ENCODE measurements at places on chromosomes 5 and 9. TPM values are rescaled to one million over a fixed set of nuclear protein-coding genes. Genes with fewer than 3 reads are reported as not detected.

- H3K36me3 ChIP-seq: no peaks in the 10 kb centered on the region
- peaks cover 4% of the 10 kb centered on the region for H3K4me1 ChIP-seq
- no peak overlapping the region for H3K4me3 ChIP-seq
Measured at GRCh38 chr5:68148096-68148495, 67.5 kb upstream of the PIK3R1 start.

DNA sequence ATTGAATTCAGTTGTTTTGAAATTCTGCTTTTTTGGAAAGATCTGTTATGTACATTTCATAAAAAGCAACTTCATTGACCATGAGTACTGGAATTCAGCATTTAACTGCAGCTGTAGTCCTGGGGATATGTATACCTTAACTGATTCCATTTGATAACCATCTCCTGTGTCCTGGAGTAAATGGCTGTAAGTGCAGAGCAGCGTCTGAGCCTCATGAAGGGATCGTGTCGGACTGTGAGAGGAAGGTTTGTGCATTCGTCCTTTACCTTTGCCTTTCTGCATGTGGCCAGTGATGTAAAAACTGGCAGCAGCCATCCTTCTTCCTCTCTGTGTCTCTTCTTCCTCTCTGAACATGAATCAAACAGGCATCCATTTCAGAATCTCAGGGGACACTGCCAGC lies 287.2 kb downstream of the FANCC start:
- no peak overlapping the region for H3K4me3 ChIP-seq
- no peaks in the 10 kb centered on the region for H3K27me3 ChIP-seq
- H3K36me3 ChIP-seq: peaks cover 19% of the 10 kb centered on the region

DNA sequence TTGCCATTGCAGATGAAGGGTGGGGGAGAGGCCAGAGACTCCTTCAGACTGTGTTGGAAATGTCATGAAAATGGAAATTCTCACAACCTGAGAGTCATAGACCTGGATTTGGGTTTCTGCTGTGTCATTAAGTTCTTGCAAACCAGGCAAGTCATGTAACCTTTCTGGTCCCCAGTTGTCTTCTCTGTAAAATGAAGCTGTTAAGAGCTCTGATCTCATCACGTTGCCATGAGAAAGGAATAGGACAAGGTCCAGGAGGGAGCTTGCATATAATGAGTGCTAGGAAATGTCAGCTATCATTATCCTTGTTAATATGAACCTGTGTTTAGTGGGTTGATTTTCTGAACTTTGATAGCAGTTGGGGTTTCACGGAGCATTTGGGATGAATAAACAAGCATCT lies 59.1 kb downstream of the FGF1 start:
- no peak overlapping the region for H3K27ac ChIP-seq
- peaks cover 25% of the 10 kb centered on the region for H3K4me1 ChIP-seq
- no peaks in the 10 kb centered on the region for H3K27me3 ChIP-seq

- H3K4me3 ChIP-seq: peak overlapping the region; percentile 86
- DNase-seq: no peak
- H3K27ac ChIP-seq: peak overlapping the region; percentile 88
- no peaks in the 10 kb centered on the region for H3K27me3 ChIP-seq
Measured at GRCh38 chr9:89178830-89179539, 367 bp upstream of the SHC3 start.

DNA sequence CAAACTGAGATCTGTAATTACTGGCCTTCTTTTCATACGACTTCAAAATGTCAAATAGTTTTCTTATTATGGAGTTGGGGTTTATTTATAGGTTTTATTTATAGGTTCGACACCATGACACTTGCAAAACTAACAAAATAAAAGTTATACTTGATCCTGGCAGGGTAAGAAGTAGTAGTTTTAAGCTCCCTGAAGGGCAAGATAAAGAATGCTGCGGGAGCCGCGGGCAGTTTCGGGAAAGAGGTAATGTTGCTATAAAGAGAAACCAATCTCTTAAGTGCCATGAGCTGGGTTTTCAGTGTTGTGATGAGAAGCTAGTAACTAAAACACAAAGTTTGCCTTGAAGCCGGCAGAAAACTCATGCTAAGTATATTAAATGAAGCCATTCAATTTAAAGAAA lies 24.8 kb downstream of the PTPN3 start:
- H3K27me3 ChIP-seq: peaks cover 8% of the 10 kb centered on the region
- no peaks in the 10 kb centered on the region for H3K4me1 ChIP-seq
- H3K4me3 ChIP-seq: no peak overlapping the region
- no peak for DNase-seq
- no peaks in the 10 kb centered on the region for H3K36me3 ChIP-seq
- no peak overlapping the region for H3K27ac ChIP-seq

- no peaks in the 10 kb centered on the region for H3K36me3 ChIP-seq
- no peak overlapping the region for H3K4me3 ChIP-seq
- DNase-seq: no peak
- no peaks in the 10 kb centered on the region for H3K4me1 ChIP-seq
Measured at GRCh38 chr5:165858118-165858517, 2352.7 kb downstream of the MAT2B start.

DNA sequence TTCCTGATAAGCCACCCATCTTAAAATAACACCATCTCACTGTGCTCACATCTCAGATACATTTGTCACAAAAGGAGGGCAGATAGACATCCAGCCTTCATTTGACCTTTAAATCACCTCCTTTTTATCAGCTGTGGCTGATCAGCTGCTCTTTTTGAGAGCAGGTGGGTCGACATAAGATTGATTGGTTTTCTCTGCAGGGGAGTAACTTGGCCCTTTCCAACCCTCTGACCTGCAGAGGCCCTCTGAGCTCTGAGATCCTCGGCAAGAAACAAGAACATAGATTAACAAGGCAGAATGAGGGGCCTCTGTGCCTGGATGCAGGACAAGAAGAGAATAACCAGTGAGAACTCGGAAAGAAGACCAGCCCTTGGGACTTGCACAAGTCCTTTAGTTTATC lies 33.5 kb upstream of the GLRA1 start:
- H3K4me1 ChIP-seq: no peaks in the 10 kb centered on the region
- H3K36me3 ChIP-seq: no peaks in the 10 kb centered on the region
- H3K27ac ChIP-seq: no peak overlapping the region

DNA sequence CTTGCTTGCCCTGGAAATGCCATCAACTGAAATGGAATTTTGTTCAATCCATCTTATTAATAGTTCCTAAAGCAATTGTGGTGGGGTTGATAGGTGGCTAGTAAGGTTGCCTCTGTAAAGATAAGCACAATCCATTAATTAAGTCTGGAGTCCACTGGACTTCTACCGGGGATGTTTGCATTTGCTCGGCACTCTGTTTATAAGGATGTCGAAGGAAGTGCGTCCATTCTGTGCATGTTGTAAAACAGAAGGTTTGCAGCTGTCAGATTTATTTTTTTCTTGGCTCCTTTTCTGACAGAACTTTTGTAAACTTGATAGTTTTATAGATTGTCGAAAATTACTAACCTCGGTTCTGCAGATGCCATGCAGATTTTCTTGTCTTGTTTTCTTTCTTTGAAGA lies 12.8 kb upstream of the TNFAIP8 start:
- H3K27ac ChIP-seq: no peak overlapping the region
- H3K4me1 ChIP-seq: peaks cover 20% of the 10 kb centered on the region
- no peaks in the 10 kb centered on the region for H3K36me3 ChIP-seq
- H3K27me3 ChIP-seq: no peaks in the 10 kb centered on the region
- no peak overlapping the region for H3K4me3 ChIP-seq
- peak; percentile 59 for DNase-seq

- no peak for DNase-seq
- no peaks in the 10 kb centered on the region for H3K27me3 ChIP-seq
- no peak overlapping the region for H3K27ac ChIP-seq
- no peak overlapping the region for H3K4me3 ChIP-seq
- H3K36me3 ChIP-seq: no peaks in the 10 kb centered on the region
Measured at GRCh38 chr5:92424785-92425426, 1041.8 kb upstream of the ARRDC3 start.

- H3K4me3 ChIP-seq: no peak overlapping the region
- peak; percentile 52 for DNase-seq
- no peaks in the 10 kb centered on the region for H3K4me1 ChIP-seq
- no peak overlapping the region for H3K27ac ChIP-seq
- no peaks in the 10 kb centered on the region for H3K27me3 ChIP-seq
Measured at GRCh38 chr5:149852641-149853330, 91.8 kb downstream of the PDE6A start.

GRCh38 chr9:79868567-79869189 lies 296.9 kb downstream of the TLE4 start:
- DNase-seq: no peak
- H3K27ac ChIP-seq: no peak overlapping the region
- no peaks in the 10 kb centered on the region for H3K27me3 ChIP-seq
- no peaks in the 10 kb centered on the region for H3K36me3 ChIP-seq
- no peak overlapping the region for H3K4me3 ChIP-seq

DNA sequence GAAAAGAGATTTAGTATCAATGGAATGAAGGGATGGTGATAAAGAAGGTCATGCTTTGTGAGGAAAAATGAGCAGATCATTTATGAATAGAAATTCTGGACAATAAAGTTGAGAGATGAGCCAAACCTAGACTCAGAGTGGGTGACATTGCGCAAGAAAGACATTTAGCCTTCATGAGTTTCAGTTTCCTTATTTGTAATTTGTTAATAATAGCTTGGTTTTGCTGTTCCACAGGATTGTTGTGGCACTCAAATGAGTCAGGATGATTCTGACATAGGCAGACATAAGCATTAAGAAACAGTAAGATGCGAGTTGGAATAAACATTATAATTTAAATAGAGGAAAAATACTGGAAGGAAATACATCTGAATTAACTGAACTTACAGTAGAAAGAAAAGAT lies 34.8 kb downstream of the ITGA2 start:
- peak; percentile 74 for DNase-seq
- H3K27ac ChIP-seq: no peak overlapping the region
- no peak overlapping the region for H3K4me3 ChIP-seq
- peaks cover 19% of the 10 kb centered on the region for H3K4me1 ChIP-seq

- H3K27ac ChIP-seq: no peak overlapping the region
- DNase-seq: no peak
- no peaks in the 10 kb centered on the region for H3K4me1 ChIP-seq
- H3K36me3 ChIP-seq: no peaks in the 10 kb centered on the region
- no peaks in the 10 kb centered on the region for H3K27me3 ChIP-seq
Measured at GRCh38 chr5:143896516-143896915, 84.6 kb downstream of the HMHB1 start.

GRCh38 chr5:122333564-122333963 lies 21.5 kb downstream of the SNCAIP start:
- H3K27me3 ChIP-seq: no peaks in the 10 kb centered on the region
- no peaks in the 10 kb centered on the region for H3K4me1 ChIP-seq
- H3K4me3 ChIP-seq: no peak overlapping the region
- H3K36me3 ChIP-seq: no peaks in the 10 kb centered on the region

DNA sequence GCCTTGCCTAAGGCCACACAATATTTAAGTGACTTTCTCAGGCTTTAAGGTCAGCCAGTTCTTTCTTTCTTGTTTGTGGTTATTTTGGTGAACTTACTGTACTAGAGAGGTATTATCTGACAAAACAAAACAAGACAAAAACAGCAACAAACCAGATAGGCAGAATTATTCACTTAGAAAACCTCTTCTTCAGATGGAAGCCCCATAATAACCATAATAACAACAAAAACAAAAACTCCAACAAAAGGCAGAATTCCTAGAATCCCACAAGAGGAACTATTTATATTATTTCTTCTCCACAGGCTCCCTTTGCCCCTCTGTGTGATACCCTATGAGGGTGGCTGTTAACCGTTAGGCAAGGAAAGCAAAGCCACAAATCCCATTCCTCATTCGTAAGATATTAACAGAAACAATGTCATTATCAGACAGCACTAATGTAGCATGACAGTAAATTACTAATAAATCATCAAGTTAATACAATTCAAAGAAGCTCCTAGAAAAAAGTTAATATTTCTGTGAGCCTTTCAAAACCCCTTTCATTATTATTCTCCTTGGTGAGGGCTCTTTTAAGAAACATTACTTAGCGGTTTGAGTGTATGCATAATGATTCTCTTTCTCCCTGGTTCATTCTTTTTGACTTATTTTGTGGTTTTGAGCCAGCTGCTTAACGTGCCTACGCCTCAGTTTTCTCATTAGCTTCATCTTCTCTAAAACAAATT lies 274.9 kb downstream of the EFNA5 start:
- no peak overlapping the region for H3K27ac ChIP-seq
- H3K4me1 ChIP-seq: peaks cover 10% of the 10 kb centered on the region
- H3K36me3 ChIP-seq: no peaks in the 10 kb centered on the region
- H3K27me3 ChIP-seq: peaks cover 3% of the 10 kb centered on the region
- no peak overlapping the region for H3K4me3 ChIP-seq
- DNase-seq: peak; percentile 61

GRCh38 chr5:55568654-55569512 lies 34.1 kb upstream of the PLPP1 start:
- no peak overlapping the region for H3K4me3 ChIP-seq
- H3K27me3 ChIP-seq: no peaks in the 10 kb centered on the region
- DNase-seq: peak; percentile 44
- no peak overlapping the region for H3K27ac ChIP-seq

DNA sequence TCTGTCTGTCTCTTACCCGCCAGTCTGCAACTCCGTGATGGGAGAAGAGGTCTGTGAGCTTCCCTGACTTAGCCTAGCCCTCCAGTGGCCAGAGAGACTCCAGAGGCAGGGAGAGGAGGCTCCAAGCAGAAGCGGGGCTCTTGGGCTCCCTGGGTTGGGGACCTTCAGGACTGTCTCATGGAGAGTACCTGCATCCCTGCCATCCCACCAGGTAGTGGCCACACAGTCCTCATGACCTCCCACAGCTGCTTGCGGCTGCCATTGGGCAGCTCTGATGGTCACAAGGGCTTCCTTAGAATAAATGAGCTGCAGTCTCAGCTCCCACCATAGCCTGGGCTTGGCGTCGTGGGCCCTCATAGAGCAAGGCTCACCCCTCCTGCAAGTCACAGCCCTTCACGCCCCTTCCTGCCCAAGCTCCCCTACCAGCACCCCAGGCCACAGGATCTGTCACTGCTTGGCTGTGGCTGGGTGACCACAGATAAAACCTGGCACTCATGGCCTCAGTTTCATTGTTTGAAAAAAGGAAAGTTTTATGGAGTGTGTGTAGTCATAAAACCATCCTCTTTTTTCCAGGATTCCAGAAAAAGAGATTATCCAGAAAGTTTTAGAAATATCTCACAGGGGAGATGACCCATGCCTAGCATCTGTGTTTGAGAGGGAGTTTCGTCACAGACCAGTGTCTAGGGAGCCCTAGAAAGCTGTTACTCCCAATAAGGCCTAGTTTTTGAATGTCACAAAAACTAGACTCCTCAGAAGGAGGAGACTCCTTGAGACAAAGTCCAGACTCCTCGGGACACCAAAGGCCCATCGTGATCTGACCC lies 48.4 kb downstream of the PPARGC1B start:
- DNase-seq: no peak
- no peak overlapping the region for H3K27ac ChIP-seq
- H3K4me3 ChIP-seq: no peak overlapping the region
- H3K27me3 ChIP-seq: no peaks in the 10 kb centered on the region
- H3K4me1 ChIP-seq: peaks cover 4% of the 10 kb centered on the region

GRCh38 chr5:55320571-55320970 lies 12.8 kb downstream of the MTREX start:
- no peaks in the 10 kb centered on the region for H3K36me3 ChIP-seq
- no peak overlapping the region for H3K4me3 ChIP-seq
- DNase-seq: no peak
- no peak overlapping the region for H3K27ac ChIP-seq
- H3K27me3 ChIP-seq: no peaks in the 10 kb centered on the region
- no peaks in the 10 kb centered on the region for H3K4me1 ChIP-seq

- no peak overlapping the region for H3K27ac ChIP-seq
- H3K27me3 ChIP-seq: no peaks in the 10 kb centered on the region
Measured at GRCh38 chr9:85453850-85454249, 287.9 kb downstream of the AGTPBP1 start.

Gene PRDM9
- total RNA-seq: not detected

Gene PHAX
- total RNA-seq: 51.1 TPM

Gene FYB1
- total RNA-seq: 0.11 TPM

Gene PTPA
- total RNA-seq: 122 TPM

Gene OR1Q1
- not detected for total RNA-seq

Gene TNFSF8
- total RNA-seq: not detected

Gene PHPT1
- total RNA-seq: 192 TPM

Data from astrocyte (in vitro differentiated cells and primary cell).